ENCODE measurements at places on chromosomes 2 and 18.

DNA sequence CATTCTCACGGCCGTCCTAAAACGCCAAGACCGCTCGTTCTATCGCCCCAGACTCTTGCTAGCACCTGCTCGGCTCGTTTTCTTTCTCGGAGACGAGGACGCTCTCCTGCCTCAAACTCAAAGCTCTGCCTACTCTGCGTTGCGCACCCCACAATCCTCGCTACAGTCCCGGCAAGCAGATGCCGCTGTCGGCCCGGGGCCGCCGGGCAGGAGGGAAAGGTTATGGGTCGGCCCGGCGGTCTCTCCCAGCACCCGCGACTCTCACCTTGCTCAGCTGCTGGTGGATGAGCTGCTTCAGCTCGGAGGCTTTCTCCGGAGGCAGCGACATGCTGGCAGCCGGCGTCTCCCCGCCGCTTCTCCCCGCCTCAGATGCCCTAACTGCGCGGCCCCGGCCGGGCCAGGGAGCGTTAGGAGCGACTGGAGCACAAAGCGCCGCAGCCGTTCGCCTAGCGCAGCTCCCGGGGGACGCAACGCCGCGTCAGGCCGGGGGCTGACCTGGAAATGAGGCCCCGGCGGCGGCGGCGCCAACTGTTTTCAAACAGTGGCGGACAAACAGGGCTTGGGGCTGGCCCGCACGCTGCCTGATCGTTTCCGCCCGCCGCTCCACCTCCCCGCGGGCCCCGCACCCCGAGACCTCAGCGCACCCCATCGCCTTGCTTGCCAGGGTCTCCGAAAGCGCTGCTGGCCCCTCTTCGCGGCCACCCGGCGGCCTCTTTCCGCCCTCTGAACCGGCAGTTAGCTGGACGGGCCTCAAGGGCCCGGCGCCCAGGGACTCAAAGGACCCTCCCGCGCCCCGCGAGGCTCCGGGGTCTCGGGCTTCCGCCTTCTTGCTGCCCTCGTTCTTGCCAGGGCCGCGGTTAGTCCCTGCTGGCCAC, at the start of the genes CEP76 and PSMG2:
Gene CEP76 (minus strand): TSS at position 503 of the 875 bp plus-strand sequence. CDS start 175 bp downstream, at position 328.
Gene PSMG2 (plus strand): TSS at position 822 of the 875 bp plus-strand sequence. CDS start 66 bp downstream, outside the sequence.
- peak; percentile 92 for DNase-seq

DNA sequence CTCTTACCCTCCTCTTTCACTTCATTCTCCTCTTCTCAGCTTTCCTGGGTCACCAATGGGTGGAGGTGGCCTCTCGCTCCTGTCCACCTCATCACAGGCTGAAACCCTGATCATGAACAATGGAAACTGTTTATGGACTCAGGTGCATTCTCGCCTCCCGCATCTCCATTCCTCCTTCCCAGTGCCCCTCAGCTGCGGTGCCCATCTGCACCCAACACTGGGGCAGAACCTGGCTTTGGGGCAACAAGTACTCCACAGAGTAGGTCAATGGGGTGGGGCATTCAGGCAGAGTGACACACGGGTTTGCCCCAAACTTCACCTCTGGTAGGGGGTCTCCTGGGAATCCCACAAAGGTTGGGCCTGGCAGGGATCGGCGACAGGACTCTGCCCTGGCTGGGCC, 199.5 kb downstream of the RTP5 start:
- no peak for DNase-seq

DNA sequence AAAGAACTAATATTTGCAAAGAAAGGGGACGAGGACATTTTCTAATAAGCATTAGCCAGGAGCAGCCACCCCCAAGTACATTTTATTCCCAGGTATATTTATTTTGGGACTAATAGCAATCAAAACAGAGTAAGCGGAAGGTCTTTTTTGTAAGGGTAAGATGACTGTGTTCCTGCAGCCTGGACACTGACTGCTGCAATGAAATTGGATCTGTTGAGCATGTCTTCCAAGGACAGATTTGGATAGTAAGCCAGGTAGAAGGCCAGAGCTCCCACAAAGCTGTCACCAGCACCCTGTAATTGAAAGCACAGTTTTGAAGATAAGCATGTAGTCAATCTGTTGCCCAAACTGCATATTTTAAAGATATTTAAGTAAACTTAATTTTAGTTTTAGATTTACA, 10.0 kb downstream of the MRPL33 start:
- no peak for DNase-seq

GRCh38 chr2:189876271-189876670, 92.0 kb downstream of the PMS1 start:
- no peak for DNase-seq

- peak; percentile 83 for DNase-seq
Measured at GRCh38 chr2:219495531-219496122, 3.1 kb upstream of the GMPPA start.
